ENCODE measurements at places on chromosomes 11 and 22. TPM values are rescaled to one million over a fixed set of nuclear protein-coding genes. Genes with fewer than 3 reads are reported as not detected.

- peak; percentile 69 for DNase-seq
Measured at GRCh38 chr11:69102732-69103615, 52.8 kb upstream of the SMIM38 start.

- DNase-seq, result no peak
Measured at GRCh38 chr11:27696961-27697360, 3.3 kb downstream of the BDNF start.

GRCh38 chr11:16911658-16912057 is 102.6 kb downstream of the PLEKHA7 start:
- no peak for DNase-seq

GRCh38 chr22:47021371-47022074 is 259.1 kb downstream of the TBC1D22A start:
- no peak for DNase-seq

DNA sequence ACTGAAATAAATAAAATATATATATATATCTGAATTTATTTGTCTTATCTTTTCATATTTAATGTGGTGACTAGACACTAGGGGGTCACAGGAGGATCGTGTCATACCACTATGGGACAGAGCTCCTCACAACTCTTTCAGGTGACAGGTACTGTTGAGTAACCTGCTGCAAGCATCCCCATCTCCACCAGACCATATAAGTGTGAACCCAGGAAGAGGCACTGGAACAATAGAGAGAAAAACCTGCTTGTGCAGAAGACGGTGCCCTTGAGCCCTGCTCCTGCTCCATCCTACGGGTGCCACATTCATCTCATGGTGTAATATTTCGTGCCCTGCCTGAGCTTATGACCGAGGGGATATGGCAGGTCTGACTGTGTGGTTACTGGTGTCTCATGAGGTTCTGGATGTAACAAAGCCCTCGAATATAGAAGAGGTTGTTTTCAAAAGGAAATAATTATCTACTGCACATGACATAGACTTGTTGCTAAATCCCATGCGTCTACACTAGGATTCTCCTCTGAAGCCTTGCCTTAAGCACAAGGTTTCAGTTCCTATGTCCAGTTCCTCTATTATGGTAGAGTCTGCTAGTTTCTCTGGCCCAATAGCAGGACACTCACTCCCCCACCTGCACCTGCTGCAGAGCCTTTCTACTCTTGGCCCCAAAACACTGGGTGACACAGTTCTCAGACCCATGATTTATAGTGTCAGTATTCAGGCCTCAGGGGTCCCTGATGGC is 70.4 kb downstream of the GGTLC2 start:
- no peak for DNase-seq

DNA sequence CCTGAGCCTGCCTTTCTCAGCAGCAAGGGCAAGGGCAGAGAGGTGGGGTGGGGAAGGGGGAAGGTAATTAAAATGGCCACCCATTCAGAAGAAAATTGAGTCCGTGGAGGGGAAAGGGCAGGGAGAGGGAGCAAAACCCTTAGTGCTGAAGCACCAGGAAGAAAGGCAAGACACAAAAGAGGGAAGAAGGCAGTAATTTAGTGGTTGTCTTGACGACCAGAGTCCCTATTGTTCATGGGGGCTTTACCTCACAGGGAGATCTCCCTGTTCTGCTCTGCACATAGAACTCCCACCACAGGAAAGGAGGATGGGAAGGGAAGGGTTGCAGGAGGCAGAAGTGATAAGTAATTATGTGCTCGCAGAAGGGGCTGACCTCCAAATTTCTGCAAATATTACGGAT is 23.4 kb downstream of the SNX19 start:
- DNase-seq, result no peak

GRCh38 chr11:128022007-128022368 is 565.4 kb downstream of the ETS1 start:
- DNase-seq, result no peak

GRCh38 chr11:44066732-44067141 is 667 bp downstream of the ACCS start:
- no peak for DNase-seq

DNA sequence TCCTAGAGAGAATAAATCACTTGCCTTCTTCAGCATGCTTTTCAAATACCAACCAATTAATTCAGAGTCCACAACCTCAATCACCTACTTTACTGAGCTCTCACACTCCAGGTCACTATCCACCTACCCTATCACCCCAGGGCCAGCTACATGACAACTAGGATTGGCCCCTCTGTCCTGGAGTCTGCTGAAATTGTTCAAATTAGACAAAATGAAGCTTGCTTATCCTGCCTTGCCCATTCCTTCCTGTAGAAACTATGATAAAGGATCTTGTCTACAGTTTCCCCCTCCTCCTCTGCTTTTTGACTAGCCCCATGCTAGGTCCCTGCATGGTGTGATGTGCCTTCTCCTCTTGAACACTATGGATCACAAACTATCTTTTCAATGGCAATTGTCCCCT is 94.5 kb downstream of the JRKL start:
- DNase-seq, result no peak

- no peak for DNase-seq
Measured at GRCh38 chr22:46068593-46069491, 81.5 kb upstream of the PPARA start.

DNA sequence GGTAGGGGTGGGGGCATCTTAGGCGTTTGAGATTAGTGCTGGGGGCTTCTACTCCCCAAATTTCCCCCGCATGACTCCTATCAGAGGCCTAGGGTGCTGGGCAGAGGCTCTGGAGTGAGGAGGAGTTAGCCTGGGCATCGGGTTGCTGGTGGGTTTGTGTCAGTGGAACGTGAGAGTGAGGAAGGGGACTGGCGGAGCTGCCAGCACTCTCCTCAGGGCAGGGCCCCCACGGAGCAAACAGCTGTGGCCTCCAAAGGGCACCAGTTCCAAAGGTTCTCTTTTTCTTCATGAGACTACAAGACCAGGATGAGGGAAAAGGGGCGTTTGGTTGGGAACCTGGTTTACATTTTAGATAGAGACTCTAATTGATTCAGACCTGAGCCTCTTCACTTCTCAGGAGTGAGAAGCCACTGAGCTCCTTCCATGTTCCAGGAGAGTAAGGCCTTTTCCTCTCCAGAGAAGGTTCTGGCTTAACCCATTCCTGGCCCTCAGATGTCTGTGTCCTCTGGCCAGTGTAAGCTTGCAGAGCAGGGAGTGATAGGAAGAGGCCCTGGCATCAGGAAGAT is 35.6 kb upstream of the CDON start:
- DNase-seq, result no peak

- DNase-seq, result peak; percentile 28
Measured at GRCh38 chr11:123006860-123007542, 25.4 kb upstream of the BSX start.

GRCh38 chr11:6258571-6259081 is 1.0 kb upstream of the CCKBR start:
- DNase-seq, result peak; percentile 18

GRCh38 chr11:77140231-77140851 is 12.3 kb downstream of the MYO7A start:
- DNase-seq, result peak; percentile 35

DNA sequence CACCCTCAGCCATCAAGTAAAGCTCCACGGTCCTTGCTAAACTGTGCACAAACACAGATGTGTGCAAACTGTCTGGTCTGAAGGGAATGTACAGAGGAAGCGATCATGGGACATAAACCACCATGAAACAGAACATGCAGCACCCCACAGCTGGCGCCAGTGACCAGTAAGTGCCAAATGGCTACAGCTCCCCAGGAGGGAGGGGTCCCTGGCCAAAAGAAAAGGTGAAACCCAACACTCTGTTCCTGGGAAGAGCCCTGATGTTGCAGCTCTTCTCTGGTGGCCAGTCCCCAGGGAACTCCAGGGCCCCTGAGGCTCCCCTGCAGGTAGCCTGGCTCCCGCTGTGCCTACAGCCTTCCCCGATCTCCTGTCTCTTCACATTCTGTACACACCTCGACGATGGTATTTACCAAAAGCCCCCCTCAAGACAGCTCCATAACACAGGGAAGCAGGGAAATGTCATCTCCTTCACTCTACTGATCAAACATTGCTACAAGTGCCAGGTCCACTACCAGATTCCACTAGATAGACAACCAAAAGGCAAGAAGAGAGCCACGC is 2.9 kb downstream of the DGCR6L start:
- no peak for DNase-seq

DNA sequence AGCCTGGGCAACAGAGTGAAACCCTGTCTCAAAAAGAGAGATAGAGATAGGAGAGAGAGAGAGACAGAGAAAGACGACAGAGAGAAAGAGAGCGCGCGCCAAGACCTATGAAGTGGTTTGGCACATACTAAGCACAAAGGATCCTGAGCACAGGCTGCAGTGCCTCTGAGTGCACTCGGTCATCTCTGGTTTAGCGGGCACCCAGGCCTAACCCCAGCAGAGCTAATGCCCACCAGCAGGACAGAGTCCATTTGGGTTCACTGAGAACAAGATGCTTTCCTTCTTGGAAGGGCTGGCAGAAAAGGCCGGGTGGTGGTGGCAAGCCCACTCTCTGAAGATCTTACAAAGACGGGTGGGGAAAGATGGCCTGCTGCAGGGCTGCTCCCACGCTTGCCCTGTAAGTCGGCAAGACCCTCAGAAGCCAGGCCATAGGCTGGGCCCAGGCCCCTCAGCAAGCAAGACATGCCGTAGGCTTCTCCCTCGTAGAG is 3.3 kb downstream of the SCARF2 start:
- no peak for DNase-seq

DNA sequence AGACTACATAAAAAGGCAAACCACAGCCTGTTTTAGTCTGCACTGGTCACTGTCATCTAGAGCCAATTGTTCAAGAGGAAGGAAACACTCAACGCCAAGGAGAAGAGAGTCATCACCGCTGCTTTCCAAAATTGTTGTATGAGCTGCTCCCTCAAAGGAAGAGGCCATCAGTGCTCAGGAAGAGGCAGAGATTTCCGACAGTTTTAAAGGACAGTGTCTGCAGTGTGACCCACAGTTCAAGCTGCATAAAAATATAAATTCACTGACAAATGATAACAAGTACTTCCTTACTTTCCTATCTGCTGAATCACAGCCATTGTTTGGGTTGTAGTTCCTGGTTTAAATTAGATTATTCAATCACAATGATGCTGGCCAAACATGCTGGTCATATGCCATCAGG is 16.4 kb downstream of the PRCP start:
- peak; percentile 56 for DNase-seq

DNA sequence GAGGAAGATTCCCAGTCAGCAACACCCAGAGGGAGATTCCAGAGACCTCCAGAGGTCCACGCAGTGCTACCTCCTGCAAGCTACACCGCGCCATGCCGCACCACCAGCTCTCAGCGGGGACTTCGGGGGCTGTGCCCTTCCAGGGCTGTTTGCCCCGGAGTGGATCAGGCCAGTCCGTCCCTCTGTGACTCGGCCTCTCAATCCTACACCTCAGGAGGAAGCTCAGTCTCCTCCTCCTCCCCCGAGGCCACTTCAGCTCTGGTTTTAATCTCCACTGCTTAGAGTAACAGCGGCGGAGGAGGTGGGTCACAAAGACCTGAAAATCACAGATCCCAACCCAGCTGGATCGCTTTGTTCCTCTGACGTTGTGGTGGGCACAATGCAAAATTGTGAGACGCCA is 68.6 kb downstream of the PHF21B start:
- no peak for DNase-seq

GRCh38 chr11:17588166-17588565 is 41.1 kb downstream of the OTOG start:
- DNase-seq, result peak; percentile 7

GRCh38 chr22:49720279-49720959 is 107.3 kb downstream of the BRD1 start:
- no peak for DNase-seq

DNA sequence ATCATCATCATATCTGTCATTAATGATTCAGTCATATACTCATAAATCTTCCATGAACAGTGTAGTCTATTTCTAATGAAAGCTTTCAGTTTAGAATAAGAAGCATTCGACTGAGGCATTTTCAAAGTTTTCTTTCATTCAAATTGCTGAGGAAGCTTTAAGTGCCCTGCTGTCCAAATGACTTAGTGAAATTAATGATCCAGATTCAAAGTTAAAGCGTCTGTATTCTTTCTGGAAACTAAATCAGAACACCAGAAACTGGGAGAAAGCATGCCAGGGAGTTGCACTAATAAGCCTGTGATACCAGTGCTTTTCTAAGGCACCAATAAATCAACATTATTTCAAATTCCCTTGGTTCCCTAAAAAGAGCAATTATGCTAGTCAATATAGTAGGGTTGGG is 367.8 kb upstream of the ANO5 start:
- no peak for DNase-seq

GRCh38 chr11:64121663-64122410 is 44.1 kb downstream of the MACROD1 start:
- DNase-seq, result no peak

DNA sequence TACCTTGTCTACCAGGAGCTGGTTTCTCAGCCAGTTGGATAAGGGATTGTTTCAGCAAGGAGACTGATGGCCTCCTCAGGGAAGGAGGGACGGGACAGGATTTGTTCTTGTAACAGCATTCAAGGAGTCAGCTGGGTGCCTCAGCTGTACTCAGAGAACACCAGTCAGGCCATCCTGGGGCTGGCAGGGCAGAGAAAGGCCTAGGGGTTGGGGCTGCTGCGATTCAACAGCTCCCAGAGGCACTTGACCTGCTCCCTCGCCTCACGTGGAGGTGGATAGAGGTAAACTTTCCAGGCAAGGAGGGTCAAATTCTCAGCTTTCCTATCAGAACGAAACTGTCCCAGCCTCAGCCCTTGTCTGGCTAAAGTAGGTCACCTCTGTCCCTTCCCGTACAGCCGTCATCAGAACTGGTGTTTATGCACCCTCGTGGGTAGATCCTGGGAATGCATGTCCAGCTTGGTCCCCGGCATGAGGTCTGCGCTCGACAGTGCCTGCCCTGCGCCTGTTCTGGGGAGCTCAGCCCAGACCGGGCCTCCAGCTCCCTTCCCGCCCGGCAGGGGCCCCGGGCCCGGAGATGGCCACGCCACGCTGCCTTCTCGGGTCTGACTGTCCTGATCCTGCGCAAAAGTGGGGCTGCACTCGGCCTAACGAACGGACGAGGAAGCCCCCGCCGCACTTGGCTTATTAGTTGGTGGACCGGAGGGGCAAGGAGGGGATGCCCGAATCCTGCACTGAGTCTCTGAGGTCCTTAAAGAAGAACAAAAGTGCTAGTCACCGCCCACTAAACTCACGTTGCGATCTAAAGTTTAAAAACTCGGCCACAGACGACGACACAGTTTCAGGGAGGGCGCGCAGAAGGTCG is 762 bp upstream of the CCDC134 start:
- DNase-seq, result no peak

DNA sequence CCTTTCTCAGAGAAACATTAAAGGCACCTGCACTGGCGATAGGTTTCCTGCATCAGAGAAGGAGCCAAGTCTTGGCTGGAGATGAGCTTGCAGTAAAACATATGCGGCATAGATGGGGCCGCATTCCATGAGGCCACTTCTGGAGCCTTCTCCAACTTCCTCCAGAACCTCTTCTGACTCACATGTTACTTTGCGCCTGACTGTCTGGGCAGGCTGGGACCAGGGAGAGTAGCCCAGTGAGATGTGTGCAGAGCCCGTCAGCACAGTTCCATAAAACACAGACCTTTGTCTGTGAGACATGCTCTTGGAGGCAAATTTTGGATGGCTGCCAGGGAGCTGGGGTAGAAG is 55.4 kb upstream of the BID start:
- no peak for DNase-seq

Gene B4GALNT4
- total RNA-seq, result 1.4 TPM

Gene RPS19BP1
- total RNA-seq, result 50.0 TPM

Gene MS4A3
- total RNA-seq, result 6.6 TPM

Gene BIK
- 2.7 TPM for total RNA-seq

Gene ENTHD1
- total RNA-seq, result 0.15 TPM

Gene F2
- 0.26 TPM for total RNA-seq

Gene PTGDR2
- total RNA-seq, result 0.23 TPM

Gene MIF
- total RNA-seq, result 71.8 TPM

Gene DUSP8
- total RNA-seq, result 17.0 TPM

Gene VPS26B
- 34.4 TPM for total RNA-seq

Gene GGT5
- 9.8 TPM for total RNA-seq

Gene TREH
- 0.17 TPM for total RNA-seq

All from lung (tissue), 17 donors.